Inflammatory macrophage treated with lipopolysaccharide for 1 hour (primary cell): ENCODE measurements at places on chromosomes 13 and 19.

GRCh38 chr13:57865600-57866294 is 234.2 kb downstream of the PCDH17 start:
- no peak for DNase-seq

- DNase-seq = no peak
Measured at GRCh38 chr13:101930331-101930730, 471.5 kb downstream of the FGF14 start.

DNA sequence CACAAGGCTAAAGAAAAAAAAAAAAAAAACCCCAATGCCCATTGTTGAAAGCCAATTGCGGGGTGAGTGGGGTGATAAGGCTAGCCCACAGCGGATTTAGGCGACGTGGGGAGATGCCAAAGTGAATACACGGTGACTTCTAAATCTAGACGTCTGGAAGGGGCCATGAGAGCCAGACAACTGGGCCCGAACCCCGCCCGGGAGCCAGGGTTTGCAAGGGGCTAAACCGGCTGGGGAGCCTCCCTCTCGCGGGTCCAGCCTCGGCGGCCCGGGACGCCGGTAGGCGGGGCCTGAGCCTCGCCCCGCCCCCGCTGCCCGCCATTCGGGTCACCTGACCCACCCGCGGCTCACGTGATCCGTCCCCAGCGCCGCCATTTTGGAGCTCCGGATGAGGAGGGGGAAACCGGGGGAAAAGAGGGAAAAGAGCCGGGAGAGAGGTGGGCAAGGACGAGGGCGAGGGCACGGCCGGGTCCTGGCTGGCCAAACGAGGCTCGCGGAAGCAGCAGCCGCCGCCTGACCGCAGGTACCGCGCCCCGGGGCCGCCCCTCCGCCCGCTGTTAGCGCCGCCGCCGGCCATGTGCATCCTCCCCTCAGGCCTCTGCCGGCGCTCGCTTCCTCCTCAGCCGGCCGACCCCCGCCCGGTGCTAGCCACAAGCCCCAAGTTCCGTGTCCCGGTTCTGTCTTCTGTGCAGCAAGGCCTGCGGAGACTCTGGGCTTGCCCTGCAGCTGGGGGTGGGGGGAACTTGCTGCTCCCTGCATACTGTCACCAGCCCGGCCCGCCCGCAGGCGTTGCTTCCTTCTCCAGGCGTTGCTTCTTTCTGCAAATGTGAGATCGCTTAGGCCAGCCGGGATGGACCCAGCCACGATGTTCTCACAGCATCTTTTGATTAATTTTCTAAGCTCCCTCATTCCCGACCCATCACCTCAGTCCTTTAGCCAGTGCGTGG is at the start of gene ZNF507:
TSS of gene ZNF507 (plus strand) at position 350 of the 947 bp plus-strand sequence. CDS start 7,221 bp downstream, outside the sequence.
- peak; percentile 52 for DNase-seq

- DNase-seq = no peak
Measured at GRCh38 chr19:16369664-16370576, 45.3 kb downstream of the KLF2 start.

DNA sequence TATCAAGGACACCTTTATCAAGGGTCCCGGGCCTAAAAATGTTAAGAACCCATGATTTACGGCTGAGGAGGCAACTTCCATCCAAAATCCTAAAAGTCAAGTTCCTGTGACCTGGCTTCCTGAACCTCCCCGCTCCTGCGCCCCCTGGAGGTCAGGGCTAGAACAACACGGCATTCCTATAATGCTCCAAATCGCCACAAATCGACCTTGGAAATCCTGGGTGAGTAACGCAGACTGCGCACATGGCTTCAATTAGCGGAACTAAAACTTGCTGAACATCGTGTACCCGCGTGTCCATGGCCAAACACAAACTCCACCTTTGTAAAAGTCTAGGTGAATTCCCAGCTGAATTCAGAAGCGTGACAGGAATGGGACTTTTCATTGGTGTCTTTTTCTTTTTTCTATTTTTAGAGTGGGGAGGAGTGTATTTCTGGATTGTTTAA is 4.3 kb upstream of the C5AR1 start:
- peak; percentile 89 for DNase-seq

DNA sequence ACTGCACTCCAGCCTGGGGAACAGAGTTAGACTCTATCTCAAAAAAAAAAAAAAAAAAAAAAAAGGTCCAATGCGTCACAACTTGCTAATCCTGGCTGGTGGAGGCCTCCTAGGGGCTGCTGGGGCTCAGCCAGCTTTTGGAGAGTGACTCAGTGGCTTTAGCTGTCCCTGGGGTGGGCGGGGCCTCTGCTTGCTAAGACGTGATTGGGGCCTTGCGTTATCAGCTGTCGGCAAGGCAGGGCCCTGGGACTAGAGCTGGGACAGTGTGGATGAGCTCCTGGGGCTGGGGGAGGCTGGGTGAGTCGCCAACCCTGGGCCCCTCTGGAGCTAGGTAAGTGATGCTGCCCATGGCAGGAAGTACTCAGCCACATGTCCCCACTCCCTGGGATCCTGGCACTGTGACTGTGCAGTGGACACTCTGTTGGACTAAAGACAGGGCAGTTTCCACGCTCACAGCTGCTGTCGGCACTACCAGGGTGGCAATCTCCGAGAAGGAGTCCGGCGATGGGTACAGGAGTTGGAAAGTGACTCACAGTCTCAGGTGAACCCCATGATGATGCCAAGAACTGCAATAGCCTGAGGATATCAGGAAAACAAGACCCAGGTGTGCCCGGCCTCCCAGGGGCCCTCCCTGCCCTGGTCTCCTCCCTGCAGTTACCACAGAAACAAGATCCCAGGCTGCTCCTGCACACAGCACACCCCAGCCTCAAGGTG is 32.2 kb downstream of the F2RL3 start:
- DNase-seq = no peak
